ENCODE measurements at places on chromosomes 2 and 18.
A peak's percentile ranks its signal among the peaks of the same experiment; 100 is the strongest.

DNA sequence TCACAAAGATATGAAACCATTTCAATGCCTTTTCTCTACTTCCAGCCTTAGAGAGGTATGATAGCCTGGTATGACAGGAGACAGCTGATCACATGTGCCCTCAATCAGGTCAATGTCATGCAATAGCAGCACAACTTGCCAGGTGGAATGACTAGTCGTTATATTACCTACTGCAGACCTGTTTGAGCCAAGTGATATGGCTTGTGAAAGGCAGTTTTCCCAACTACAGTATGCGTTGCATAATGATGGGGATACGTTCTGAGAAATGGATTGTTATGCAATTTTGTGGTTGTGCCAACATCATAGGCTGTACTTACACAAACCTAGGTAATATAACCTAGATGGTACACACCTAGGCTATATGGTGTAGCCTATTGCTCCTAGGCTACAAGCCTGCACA lies 262.8 kb downstream of the ICOS start:
- no peak for DNase-seq

DNA sequence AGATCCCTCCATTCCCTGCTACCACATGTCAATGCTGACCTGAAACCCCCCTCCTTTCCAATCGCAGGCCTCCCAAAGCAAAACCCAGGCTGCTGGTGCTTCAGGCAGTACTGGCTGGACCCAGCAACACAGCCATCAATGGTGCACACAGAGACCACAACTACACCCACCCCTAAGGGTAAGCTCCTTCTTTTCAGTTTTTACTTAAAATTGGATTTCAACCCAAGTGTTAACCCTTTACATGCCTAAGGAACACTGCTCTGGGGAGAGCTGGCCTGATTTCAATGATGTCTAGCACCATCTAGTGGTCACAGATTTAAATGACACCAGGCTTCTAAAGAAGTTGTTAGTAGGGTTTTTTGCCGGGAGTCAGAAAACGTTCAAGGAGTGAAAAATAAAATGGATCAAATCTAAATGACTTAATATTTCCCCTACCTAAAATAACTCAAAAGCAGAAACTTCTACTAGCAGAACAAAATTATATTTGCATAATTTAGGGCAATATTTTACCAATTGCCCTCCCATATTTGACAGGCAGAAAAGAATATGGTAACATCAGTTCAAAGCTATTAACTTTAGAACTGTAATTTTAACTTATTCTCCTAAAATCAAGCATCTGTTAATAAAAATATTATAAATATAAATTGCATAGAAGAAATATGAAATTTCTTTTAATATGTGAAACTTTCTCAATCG lies 24.6 kb downstream of the FECH start:
- DNase-seq, result peak; percentile 71

DNA sequence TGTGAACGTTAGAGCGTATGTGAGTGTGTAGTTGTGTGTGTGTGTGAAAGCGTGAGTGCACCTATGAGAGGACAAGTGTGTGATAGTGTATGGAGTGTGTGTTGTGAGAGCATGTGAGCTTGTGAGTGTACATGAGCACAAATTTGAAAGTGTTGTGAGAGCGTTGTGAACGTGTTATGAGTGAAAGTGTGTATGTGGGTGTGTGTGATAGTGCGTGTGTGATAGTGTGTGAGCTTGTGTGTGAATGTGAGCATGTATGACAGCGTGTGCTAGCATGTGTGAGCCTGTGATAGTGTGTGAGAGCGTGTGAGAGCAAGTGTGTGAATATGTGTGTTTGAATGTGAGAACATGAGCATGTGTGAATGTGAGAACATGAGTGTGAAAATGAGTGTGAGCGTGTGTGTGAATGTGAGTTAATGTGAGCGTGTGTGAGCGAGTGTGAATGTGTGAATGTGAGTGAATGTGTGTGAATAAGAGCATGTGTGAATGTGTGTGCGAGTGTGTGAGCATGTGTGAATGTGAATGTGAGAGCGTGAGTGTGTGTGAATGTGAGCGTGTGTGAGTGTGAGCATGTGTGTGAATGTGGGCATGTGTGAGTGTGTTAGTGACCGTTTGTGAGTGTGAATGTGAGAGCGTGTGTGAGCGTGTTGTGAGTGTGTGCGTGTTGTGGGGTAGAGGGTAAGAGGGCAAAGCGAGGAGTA lies 25.0 kb downstream of the RALB start:
- DNase-seq, result no peak

- DNase-seq, result no peak
Measured at GRCh38 chr2:140737006-140737405, 1393.8 kb downstream of the LRP1B start.

DNA sequence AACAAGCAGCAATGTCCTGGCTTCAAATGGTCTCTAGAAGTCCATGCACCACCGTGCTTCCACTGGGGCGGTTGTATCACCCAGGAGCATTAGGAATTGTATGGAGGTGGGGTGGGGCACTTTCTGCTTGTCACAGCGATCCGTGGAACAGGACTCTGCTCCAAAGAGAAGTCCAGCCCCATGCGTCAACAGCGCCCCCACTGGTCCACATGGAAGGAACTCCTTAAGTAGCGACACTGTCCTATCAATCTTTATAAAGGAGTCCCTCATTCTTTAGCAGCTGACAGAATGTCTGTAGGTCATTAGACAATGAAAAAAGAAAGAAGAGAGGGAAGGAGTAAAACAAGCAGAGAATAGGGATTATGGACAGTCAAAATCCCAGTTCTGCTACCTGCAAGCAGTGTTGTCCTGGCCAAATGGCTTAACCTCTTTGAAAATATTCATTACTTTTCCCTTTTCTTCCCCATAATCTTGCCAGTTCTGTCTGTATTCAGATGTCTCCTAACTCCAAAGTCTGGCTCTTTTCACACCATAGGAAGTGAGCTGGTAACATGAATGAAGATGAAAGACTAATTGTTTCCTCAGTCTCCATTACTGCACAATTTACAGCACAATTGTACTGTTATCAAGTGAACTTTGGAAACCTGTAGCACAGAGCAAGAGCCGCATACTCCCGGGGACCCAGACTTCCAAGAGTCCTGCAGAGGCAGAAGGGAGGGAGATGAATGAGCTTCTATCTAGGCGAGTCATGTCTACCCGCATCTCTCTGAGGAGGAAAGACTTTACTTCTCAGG lies 9.9 kb downstream of the NFE2L2 start:
- no peak for DNase-seq

DNA sequence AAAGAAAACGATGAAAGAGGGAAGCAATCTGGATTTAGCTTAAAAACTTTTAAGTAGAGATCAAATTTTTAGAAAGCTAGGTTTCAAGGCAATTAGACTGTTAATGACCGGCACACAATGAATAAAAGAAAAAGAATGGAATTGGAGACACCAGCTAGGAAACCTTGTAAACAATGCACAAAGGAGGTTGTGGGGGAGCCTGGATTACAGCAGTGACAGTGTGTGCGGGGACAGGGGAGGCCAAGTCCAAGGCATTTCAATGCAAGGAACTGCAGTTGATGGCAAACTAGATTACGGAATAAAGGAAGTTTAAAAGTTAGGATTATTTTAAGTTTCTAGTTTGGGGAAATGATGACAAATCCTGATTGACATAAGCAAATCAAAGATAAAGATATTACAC lies 74.5 kb downstream of the DTNB start:
- DNase-seq, result no peak

- peak; percentile 51 for DNase-seq
Measured at GRCh38 chr2:57981083-57981768, 65.4 kb upstream of the VRK2 start.
